Uterus (tissue), 4 donors: ENCODE measurements at places on chromosomes 2 and 18. TPM values are rescaled to one million over a fixed set of nuclear protein-coding genes. Genes with fewer than 3 reads are reported as not detected.

KCNS3 gene
- 10.7 TPM for total RNA-seq

CLHC1 gene
- total RNA-seq: 20.3 TPM

GPR75 gene
- 0.29 TPM for total RNA-seq

IL36G gene
- total RNA-seq: not detected

CLIP4 gene
- 38.2 TPM for total RNA-seq

DNA sequence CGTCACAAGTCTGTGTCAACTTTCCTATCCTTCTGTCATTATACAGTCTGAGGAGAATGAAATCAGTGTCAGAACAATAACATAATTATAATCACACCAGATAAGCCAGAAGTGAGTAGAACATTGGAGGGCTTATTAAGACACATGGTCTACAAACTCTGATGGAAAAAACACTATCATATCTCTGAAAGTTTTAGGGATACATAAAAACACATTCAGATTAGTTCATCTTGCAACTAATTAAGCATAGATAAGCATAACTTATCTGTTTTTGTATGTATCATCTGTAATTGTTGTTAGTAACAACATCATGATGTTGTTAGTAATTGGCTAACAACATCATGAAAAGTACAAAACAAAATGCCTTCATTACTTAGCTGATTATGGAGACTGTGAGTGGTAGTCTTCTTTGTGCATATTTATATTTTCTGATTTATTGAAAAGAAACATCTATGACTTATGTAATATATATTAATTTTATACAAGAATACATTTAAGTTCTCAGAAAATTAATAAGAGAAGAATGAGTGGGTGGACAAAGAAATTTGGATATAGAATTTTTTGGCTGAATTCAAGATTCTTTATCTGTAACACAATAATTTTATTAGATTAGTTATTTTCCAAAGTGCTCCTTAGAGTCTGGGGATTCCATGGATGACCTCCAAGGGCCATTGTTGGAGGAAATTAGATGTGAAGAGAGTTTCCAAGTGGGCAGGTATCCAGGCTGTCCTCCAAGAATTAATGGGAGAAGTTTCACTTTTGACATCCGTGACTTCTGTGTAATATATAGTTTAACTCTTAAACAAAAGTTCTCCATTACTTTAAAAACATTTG, 16.9 kb upstream of the CCDC102B start:
- DNase-seq: no peak

GRCh38 chr2:221042926-221043325, 529.2 kb downstream of the EPHA4 start:
- no peak for DNase-seq

DNA sequence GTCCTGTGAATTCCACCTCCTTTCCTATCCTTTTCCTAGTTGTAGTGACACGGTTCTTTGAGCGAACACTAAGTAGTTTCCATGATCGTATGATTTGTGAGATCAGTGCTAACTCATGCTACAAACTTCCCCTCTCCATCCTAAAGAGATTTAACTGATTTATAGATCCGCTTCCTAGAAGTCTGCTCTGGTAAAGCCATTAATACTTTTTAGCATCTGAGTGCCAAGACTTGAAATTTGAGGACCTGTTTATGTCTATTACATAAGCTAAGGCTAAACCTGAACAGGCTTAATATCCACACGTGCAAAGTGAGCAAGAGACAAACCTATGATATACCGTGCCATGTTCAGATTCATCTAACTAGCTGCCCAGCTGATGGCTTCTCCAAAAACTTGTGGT, 14.9 kb downstream of the PROKR1 start:
- no peak for DNase-seq

- no peak for DNase-seq
These were observed 115.2 kb downstream of the TTC32 start for GRCh38 chr2:19786408-19787058.

DNA sequence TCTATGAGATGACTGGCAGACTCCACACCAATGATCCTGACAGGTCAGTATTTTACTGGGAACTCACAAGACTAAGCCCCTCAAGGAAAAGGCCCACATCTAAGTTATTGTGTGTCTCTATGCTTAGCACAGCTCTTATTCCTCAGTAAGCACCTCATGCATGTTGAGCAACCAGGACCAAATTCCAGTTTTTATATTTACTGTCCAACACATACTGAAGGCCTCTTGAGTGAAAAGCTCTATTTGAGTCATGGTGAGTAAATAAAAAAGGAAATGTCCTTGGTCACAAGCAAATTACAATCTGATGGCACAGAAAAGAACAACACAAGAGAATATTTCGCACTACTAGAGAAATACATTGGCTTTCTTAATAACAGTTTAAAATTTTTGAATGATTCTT, 87.9 kb upstream of the ETAA1 start:
- DNase-seq: no peak

- DNase-seq: no peak
These were observed at the start of gene SERPINB10 for GRCh38 chr18:63907664-63908063. Gene SERPINB10, plus strand, starts transcription at chr18:63907958. Its CDS starts 7,553 bp downstream, at chr18:63915511.

GRCh38 chr18:34494359-34494696, 215.8 kb upstream of the DTNA start:
- no peak for DNase-seq

GRCh38 chr18:73739098-73739497, 408.5 kb downstream of the FBXO15 start:
- DNase-seq: no peak
